ENCODE measurements at places on chromosomes 4 and X.
A peak's percentile ranks its signal among the peaks of the same experiment; 100 is the strongest.

GRCh38 chr4:1333256-1333655, 13.8 kb upstream of the UVSSA start:
- no peak for DNase-seq

GRCh38 chr4:24734511-24734910, 60.9 kb upstream of the SOD3 start:
- no peak for DNase-seq

DNA sequence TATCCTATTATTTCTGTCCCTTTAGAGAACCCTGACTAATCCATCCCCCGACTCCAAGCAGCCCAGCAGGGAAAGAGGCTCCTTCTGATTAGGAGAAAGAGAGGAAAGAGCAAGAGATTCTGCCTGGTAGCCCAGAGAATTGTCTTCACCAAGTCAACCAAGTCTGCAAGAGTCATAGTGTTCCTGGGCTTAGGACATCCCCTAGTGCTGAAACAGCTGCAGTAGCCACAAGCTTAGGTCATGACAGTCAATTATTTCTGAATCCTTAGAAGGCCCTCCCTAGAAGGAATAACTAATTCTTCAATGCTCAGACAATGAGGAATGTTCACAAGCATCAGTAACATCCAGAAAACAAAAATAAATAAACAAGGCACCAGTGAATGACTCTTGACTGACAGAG, 480.3 kb upstream of the GRIA3 start:
- no peak for DNase-seq

GRCh38 chr4:17448689-17449088, 63.2 kb downstream of the QDPR start:
- no peak for DNase-seq

DNA sequence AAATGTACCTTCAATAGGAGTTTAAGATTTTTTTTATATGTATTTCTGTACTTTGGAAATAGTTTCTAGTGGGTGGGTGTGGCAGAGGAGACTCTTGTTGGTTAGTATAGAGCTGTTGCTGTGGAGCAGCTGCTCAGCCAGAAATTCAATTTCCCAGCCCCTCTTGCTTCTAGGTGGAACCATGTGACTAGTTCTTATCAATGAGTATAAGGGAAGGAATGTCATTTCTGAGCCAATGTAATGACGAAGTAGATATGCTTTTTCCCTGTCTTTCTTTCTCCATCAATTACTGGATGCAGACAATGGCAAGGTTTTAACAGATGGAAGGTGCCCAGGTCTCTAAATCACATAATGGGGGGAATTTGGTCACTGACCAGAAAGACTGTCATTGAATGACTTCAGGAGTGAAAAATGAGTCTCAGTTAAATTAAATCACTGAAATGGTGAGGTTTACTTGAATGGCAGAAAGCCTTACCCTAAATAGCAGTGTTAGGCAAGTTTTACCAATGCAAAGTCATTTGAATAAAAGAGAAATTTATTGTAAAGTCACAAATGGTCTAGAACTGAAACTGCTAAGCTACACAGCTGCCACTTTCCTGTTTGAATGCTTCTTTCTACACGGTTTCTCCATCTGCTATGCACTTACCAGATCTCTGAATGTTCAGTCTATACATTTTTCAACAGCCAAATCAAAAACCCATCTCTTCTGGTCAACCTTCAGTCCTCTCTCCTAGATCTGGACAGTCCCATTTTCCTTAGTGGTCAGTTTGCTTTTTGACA, 795.4 kb upstream of the MAGEB2 start:
- DNase-seq: no peak

DNA sequence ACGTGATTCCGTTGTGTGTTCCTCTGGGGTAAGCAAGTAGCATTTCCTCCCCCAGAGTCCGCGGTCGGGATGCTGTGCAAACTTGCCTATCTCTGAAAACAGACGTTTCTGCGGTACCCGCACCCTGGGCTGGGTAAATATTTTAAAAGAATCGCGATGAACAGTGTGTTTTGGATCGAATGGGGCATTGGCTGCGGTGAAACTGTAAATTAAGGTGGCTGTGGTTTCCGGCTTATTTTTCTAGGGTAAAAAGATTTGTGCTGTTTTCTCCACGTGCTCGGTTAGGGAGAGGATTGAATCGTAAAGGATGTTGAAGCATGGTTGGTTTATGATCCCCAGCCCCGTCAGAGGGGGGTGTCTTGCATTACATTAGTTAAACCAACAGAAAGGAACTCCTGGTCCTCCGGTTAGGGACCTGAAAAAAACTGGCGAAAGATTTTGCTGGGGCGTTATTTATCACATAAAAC, 1.2 kb downstream of the HHIP start:
- no peak for DNase-seq

DNA sequence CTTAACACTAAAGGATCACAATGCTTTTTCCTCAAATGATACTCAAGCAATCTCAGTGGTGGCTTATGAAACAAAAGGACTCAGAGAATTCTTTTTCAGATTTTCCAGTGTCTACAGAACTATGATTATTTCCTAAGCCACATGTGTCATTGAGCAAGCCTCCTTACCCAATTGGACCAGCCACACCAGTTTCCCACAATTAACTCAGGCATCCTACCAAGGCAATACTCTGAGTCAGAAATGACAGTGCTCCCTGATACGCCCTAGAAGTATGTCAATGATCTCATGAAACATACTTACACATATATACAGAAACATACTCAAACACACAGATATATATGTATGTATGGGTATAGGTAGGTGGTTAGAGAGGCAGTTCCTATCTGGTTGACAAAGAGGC, 4.8 kb downstream of the ADAMTS3 start:
- no peak for DNase-seq

- no peak for DNase-seq
Observed at GRCh38 chr4:168723020-168723419, 226.2 kb downstream of the PALLD start.

GRCh38 chrX:10597871-10598270, 22.5 kb downstream of the MID1 start:
- DNase-seq: no peak

DNA sequence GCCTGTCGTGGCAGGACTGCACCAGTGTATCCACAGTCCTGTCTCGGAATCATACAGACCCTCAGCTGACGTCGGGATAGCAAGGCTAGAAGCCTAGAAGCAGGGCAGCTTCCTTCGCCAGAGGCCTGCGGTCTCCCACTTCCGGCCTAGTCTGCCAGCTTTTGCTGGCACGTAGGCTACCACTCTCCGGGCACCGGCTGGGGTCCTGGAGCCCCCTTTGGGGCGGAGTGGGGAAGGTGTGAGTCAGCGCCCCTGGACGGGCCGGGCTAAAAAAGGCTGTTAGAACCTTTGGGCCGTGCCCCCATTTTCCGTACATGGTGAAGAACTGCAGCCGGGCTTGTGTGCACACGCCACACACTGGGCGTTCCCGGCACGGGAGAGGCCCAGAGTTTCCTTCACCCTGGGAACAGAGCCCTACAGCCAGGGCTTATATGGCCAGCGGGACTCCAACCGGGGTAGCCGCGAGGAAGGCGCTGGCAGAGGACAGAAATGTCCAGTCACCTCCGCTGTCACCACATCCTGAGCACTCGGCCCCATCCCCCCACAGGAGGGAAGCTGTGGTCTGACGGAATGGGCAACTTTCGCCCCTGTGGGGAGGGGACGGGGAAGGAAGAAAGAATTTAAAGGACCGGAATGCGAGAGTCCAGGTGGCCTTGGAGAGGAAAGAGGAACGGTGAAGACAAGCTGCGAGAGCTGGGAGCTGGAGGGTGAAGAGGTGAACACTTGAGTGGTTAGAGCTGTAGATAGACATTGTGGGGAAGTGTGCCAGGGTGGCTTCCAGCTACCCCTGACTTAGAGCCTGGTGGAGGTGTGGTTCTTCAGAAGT, 4.6 kb downstream of the MAGIX start:
- DNase-seq: peak; percentile 44

- DNase-seq: no peak
Observed at GRCh38 chr4:152620915-152621314, 58.9 kb downstream of the TMEM154 start.

GRCh38 chr4:24877868-24878635, 34.8 kb downstream of the CCDC149 start:
- DNase-seq: no peak

DNA sequence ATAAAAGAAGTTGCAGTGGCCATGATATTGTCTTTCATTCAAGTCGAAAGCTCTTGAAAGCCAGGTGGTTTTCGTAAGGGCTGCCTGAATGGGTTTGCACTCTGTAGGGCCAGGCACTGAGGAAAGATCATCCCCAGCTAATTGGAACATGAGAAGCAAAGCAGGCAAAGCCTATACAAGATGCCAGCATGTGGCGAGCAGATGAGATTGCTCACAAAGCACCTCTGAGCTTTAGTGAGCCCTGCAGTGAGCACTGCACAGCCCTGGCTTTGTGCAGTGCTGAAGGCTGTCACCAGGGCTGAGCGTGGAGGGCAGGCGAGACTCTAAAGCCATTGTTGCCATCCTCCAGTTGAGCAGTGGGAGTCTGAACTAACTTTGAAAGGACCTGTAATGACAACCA, 53.8 kb downstream of the HADH start:
- DNase-seq: no peak

- no peak for DNase-seq
Observed at GRCh38 chrX:41384051-41384705, 50.2 kb downstream of the DDX3X start.

GRCh38 chr4:53804719-53805118, 213.4 kb upstream of the LNX1 start:
- DNase-seq: no peak

GRCh38 chrX:74550295-74550802, 64.1 kb downstream of the RLIM start:
- DNase-seq: peak; percentile 75

- DNase-seq: no peak
Observed at GRCh38 chr4:42653626-42654560, 3.0 kb downstream of the ATP8A1 start.

DNA sequence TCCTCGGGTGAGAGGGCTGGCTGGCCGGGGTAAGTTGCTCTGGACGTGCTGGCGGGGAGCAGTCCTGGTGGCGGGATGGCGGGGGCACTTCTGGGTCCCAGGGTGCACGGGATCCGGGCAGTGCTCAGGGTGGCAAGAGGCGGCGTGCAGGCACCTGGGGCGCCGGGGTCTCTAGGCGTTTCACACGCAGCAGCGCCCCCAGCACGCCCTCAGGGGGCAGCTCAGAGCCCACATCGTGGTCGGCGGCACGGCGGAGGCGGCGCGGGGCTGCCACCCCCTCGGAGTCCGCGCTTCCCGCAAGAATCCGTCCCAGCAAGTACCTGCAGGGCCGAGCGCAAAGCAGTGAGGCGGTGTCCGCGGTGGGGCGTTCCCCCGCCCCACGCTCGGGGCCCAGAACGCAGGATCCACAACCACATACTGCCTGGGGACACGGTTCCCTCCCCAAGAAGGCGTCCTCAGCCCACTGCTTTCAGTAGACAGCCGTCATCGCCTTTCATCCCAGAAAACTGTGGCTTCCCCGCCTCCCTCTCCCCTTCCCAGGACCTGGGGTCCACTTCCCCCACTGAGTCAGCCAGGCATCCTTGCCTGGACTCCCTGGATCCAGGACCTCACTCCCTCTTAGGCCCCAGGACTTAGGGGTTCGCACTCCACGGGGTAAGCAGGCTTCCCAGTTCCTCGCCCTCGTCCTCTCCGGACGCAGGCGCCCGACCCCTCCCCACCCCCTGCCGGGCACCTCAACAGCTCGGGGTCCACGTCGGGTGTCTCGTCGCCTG, 4.1 kb downstream of the PCSK1N start:
- DNase-seq: no peak

DNA sequence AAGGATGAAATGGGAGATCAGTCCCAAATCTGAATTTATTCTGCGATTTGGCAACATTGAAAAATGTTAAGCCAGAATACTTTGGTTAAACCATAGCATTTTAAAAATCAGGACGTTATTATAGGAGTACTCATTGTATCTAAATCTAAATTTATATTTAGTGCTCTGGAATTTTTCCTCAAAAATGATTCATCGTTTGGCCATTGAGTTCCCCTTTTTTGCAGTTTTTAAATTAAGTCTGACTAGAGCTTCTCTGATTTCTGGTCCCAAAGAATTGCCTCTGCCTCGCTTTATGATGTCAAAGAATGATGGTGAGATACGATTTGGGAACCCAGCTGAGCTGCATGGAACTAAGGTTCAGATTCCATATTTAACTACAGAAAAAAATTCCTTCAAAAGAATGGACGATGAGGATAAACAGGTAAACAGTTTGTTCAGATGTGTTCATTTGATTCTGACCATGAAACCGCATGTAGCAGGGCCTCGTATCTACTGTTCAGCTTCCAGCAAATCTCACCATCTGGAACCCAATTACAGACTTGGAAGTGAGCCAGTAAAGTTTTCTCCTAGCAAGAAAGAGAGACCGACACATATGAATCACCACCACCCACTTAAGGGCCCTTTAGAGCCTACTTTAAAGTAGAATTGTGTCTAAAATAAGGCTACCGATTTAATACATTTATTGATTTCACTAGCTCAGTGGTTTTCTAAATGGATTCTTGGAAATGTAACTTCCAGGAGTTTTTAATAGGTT, 75.6 kb downstream of the REPS2 start:
- no peak for DNase-seq

DNA sequence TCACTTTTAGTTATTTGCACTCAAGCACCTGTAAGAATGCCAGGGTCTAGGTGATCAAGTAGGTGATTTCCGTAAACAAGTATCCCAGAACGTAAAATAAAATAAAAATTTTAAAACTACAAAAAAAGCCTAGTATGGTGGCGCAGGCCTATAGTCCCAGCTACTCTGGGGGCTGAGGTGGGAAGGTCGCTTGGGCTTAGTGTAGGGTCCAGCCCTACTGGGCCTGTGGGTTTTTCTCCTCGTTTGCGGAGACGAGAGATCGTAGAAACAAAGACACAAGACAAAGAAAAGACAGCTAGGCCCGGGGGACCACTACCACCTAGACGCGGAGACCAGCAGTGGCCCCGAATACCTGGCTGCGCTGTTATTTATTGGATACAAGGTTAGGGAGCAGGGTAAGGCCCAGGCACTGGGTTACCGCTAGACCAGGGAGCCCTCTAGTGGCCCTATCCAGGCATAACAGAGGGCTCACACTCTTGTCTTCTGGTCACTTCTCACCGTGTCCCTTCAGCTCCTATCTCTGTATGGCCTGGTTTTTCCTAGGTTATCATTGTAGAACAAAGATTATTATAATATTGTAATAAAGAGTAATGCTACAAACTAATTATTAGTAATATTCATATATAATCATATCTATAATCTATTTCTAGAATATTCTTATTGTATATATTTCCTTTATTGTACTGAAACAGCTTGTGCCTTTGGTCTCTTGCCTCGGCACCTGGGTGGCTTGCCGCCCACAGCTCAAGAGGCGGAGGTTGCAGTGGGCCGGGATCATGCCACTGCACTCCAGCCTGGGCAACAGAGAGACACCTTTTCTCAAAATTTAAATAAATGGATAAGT, 38.4 kb downstream of the SAGE1 start:
- no peak for DNase-seq

- DNase-seq: no peak
Observed at GRCh38 chr4:40325406-40326019, 9.6 kb upstream of the CHRNA9 start.

DNA sequence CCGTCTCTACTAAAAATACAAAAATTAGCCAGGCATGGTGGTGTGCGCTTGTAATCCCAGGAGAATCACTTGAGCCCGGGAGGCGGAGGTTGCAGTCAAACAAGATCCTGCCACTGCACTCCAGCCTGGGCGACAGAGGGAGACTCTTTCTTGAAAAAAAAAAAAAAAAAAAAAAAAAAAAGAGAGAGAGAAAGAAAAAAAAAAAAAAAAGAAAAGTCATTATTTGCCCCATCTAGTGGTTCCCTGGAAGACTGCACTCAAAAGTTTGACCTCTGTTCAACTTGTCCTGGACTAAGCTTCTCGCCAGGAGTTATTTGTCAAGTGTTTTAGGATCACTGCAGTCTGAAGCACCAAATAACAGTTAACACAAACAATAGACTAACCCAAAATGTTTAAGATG, 45.3 kb upstream of the KCTD8 start:
- no peak for DNase-seq

Data from activated CD8-positive, alpha-beta memory T cell treated with anti-CD3 and anti-CD28 coated beads for 1 hour (primary cell).